ENCODE measurements at places on chromosomes 5 and 9.

- no peak for ATAC-seq
Measured at GRCh38 chr9:137542486-137542885, 7.7 kb downstream of the PNPLA7 start.

GRCh38 chr9:91334053-91334452, 27.7 kb downstream of the AUH start:
- no peak for ATAC-seq

GRCh38 chr5:12488161-12488560, 583.9 kb upstream of the CTNND2 start:
- no peak for ATAC-seq

GRCh38 chr5:147688656-147689356, 93.7 kb downstream of the JAKMIP2 start:
- ATAC-seq: peak; percentile 90

GRCh38 chr9:121271368-121272341, 3.7 kb downstream of the GSN start:
- ATAC-seq: no peak

DNA sequence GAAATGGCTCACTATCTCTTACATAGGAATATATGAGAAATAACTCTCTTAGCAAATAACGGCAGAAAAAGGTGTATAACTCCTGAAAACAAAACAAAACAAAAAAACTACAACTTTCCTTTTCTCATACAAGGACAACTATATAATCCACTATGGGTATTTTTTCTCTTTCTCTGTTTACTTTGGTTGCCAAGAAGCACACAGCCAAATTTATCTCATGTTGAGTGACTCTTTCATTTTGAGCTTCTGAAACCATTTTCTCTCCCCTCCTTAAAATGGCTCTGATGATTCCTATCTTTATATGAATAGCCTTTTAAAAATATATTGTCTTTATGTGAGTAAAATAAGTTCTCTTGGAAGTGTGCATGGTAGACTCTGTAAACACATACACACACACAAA, 128.7 kb downstream of the TRIM32 start:
- ATAC-seq: no peak

- no peak for ATAC-seq
Measured at GRCh38 chr5:38870595-38870994, 24.8 kb downstream of the OSMR start.

GRCh38 chr9:99601571-99602111, 220.0 kb upstream of the NR4A3 start:
- ATAC-seq: no peak

DNA sequence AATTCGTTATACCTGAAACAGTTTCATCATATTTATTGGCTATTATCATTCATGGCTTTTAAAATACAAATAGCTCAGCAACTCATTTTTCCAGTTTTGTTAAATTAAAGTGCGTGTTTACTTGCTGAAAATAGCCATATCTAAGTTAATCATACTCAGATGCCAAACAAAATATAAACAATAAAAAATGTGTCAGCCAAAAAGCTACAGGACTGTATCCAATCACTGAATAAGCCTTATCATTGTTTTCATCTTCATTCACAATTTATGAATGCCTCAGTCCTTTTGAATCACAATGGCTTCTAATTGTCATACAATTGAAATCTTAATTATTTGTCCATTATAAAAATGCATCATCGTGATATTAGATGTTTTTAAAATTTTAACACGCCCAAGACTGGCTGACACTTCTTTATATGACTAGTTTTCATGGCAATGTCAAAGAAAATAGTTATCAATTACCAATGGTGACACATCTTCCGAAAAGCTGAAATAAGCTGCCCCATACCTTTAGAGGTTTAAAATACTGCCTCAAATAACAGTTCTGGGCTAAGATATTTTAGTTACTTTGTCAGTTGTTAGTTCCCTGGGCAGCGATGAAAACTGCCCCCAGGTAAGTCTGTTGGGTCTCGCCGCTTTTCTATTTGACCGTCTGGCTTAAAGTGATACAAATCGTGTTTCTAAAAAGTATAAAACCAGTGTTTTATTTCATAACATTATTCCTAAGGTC, 1.8 kb downstream of the NFIB start:
- ATAC-seq: no peak

GRCh38 chr5:180563994-180564393, 27.3 kb downstream of the SCGB3A1 start:
- ATAC-seq: no peak

DNA sequence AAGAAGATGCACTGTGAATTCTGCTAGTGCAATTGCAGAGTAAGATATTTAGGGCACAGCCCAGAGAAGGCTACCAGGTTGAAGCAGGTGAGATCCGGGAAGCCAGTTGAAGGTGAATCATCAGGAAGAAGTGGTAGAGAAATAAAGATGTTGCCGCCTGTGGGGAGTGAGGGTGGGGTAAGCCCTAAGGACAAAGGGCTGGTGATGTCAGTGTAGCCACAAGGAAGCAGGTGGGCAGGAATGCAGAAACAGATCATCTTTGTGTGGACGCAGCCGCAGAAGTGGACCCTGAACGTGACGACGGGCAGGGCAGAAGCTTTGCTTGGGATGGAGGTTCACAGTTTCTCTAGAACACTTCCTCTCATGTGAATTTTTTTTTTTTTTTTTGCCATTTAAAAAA, 164.2 kb downstream of the ACTL7B start:
- no peak for ATAC-seq

GRCh38 chr5:144487207-144487606, 316.5 kb downstream of the KCTD16 start:
- ATAC-seq: no peak

- no peak for ATAC-seq
Measured at GRCh38 chr5:157836121-157836753, 22.7 kb downstream of the CLINT1 start.

DNA sequence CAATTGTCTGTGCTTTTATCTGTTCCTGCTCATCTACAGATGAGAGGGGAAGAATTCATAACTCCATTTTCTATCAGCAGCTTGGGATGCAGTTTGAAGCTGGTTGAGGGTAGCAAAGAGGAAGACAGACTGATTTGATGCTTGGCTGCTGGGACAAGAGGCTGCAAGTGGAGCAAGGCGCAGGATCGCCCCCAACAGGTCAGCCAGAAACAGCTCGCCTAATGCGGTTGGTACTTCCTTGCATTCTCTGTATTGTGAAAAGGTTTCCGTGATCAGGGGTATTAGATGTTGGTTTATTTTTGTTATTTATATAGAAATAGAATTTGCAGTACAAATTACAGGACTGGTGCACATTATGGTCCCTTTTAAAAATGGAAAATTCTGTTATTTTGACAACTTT, 40.6 kb downstream of the ZNF883 start:
- ATAC-seq: no peak

- ATAC-seq: no peak
Measured at GRCh38 chr9:110994771-110995241, 43.5 kb downstream of the LPAR1 start.

DNA sequence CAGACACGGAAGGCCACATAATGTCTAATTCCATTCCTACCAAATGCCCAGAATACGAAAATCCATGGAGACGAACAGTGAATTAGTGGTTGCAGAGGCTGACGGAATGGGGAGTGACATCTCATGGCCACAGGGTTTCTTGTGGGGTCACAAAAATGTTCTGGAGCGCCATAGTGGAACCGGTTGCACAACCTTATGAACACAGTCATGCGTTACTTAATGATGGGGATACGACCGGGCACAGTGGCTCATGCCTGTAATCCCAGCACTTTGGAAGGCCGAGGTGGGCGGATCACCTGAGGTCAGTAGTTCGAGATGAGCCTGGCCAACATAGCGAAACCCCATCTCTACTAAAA, 26.0 kb upstream of the TTLL11 start:
- ATAC-seq: no peak

GRCh38 chr9:13189362-13189761, 90.1 kb downstream of the MPDZ start:
- no peak for ATAC-seq

GRCh38 chr9:16784002-16784401, 86.5 kb downstream of the BNC2 start:
- ATAC-seq: no peak

- peak; percentile 73 for ATAC-seq
Measured at GRCh38 chr5:33891788-33892619, at the start of gene ADAMTS12. TSS of gene ADAMTS12 (minus strand) at chr5:33891990. CDS start at chr5:33891856, 134 bp downstream.

- ATAC-seq: no peak
Measured at GRCh38 chr5:5315068-5315980, 107.2 kb upstream of the ICE1 start.

GRCh38 chr9:34451545-34451944, 6.8 kb downstream of the FAM219A start:
- ATAC-seq: no peak

GRCh38 chr5:95986937-95987520, 25.4 kb upstream of the ELL2 start:
- no peak for ATAC-seq

GRCh38 chr9:112663681-112664080, 54.2 kb downstream of the INIP start:
- ATAC-seq: no peak

- ATAC-seq: no peak
Measured at GRCh38 chr5:95743232-95743631, 12.1 kb downstream of the RHOBTB3 start.

- ATAC-seq: no peak
Measured at GRCh38 chr5:146754621-146755020, 123.9 kb downstream of the PPP2R2B start.

DNA sequence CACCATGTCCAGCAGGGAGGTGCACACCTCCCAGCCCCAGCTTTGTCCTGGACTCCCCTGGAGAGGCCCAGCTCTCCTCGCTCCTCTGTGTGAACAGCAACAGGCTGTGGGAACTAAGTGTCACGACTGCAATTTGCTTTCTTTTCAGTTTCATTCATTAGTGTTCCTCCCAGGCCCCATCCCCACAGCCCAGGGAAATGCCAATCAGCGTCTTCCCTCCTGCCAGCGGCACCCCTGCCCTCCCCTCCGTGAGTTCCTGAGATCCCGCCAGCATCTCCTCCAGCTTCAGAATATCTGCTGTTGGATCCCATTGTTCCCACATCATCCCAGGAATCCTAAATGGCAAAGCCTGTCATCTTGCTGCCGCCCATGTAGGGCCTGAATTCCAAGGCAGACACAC, 13.1 kb upstream of the RPL26L1 start:
- ATAC-seq: no peak

DNA sequence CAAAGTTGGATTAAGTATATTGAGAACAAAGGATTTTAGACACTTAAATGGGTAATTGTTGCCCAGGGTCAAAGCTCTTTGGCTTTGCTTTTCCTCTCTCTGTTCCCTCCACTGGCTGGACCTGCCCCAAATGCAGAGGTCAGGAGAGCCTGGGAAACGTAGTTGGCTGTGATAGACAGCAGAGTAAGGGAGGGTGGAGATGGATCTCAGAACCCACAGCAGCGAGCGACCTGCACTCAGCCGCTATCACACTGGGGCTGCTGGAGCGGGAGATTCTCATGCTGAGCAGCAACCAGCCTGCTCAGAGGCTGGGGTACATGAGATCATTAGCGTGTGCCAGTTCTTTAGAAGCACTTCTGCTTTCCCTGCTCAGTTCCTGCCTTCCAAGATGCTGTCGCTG, 71.8 kb upstream of the TTC23L start:
- no peak for ATAC-seq

GRCh38 chr5:116479776-116480675, 94.6 kb downstream of the SEMA6A start:
- no peak for ATAC-seq

- ATAC-seq: peak; percentile 53
Measured at GRCh38 chr5:82684659-82685058, 392.5 kb downstream of the TMEM167A start.

DNA sequence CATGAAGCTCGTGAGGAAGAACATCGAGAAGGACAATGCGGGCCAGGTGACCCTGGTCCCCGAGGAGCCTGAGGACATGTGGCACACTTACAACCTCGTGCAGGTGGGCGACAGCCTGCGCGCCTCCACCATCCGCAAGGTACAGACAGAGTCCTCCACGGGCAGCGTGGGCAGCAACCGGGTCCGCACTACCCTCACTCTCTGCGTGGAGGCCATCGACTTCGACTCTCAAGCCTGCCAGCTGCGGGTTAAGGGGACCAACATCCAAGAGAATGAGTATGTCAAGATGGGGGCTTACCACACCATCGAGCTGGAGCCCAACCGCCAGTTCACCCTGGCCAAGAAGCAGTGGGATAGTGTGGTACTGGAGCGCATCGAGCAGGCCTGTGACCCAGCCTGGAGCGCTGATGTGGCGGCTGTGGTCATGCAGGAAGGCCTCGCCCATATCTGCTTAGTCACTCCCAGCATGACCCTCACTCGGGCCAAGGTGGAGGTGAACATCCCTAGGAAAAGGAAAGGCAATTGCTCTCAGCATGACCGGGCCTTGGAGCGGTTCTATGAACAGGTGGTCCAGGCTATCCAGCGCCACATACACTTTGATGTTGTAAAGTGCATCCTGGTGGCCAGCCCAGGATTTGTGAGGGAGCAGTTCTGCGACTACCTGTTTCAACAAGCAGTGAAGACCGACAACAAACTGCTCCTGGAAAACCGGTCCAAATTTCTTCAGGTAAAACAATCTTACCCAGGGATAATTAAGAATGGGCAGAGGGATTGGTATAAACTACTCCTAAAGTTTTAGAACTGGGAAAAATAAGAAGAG, 12.9 kb downstream of the ITGA1 start:
- ATAC-seq: peak; percentile 75

- no peak for ATAC-seq
Measured at GRCh38 chr5:82375488-82376244, 97.5 kb upstream of the RPS23 start.

- ATAC-seq: no peak
Measured at GRCh38 chr5:113053511-113053995, 77.0 kb downstream of the DCP2 start.

DNA sequence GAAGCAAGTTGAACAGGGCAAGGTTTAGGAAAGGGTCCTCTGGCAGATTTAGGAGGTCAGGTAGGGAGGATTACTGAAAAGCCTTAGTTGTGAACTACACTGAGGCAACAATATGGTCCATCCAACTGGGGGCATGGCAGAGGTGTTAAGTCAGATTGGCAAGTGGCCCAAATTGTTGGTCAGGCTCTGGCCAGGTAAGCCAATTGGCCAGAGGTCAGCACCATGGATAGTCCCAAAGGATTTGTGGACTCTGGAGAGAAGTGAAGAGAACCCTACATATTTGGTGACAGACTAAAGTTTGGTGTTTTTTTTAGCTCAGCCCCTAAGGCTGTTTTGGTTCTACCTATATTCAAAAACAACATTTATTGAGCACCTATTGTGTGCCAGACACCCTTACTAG, 39.1 kb upstream of the RASGRF2 start:
- no peak for ATAC-seq

GRCh38 chr5:82593481-82593880, 315.3 kb upstream of the RPS23 start:
- no peak for ATAC-seq

GRCh38 chr9:98992885-98993569, 49.3 kb downstream of the COL15A1 start:
- ATAC-seq: no peak

DNA sequence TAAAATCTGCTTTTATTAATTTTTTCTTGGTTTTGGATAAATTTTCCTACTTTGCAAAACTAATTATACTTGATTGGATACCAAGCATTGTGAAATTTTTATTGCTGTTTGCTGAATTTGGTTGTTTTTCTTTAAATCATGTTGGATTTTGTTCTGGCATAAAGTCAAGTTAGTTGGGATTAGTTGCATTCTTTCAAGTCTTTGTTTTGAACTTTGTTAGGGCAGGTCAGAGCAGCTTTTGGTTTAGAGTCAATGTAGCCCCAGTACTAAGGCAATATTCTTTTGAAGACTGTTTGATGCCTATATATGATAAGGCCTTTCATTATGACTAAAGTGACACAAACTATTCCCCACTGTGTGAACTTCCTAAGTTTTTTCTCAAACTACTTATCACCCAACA, 531.1 kb downstream of the RASEF start:
- no peak for ATAC-seq
